ENCODE measurements at places on chromosomes 7 and 10.
A peak's percentile ranks its signal among the peaks of the same experiment; 100 is the strongest.

DNA sequence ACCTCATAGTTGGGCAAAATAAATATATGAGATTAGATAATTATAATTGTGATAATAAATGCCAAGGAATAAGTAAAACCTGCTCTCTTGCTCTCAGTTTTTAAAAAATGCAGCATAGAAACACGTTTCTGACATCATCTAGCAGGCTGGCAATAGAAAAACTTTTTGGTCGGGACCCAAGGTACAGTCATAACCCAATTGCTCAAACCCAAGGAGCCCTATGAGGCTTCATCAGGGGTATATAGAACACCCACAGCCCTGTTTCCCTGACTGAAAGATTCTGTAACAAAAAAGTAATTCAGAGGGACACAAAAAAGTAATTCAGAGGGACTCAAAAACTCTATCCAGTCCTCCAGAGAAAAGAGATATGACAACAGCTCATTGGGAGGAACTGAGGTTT lies 3.8 kb downstream of the PDE1C start:
- DNase-seq = no peak

DNA sequence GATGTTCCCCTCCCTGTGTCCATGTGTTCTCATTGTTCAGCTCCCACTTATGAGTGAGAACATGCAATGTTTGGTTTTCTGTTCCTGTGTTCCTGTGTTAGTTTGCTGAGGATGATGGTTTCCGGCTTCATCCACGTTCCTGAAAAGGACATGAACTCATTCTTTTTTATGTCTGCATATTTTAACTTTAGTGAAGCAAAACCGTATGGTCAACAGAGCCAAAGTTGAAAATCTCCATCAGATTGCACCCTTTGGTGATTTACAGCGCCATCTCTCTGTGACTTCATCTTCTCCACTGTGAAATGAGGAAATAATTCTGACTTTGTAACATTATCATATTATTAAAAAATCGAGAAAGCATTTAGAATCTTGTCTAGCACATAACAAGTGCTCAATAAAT lies 132.3 kb upstream of the PLXDC2 start:
- no peak for DNase-seq

DNA sequence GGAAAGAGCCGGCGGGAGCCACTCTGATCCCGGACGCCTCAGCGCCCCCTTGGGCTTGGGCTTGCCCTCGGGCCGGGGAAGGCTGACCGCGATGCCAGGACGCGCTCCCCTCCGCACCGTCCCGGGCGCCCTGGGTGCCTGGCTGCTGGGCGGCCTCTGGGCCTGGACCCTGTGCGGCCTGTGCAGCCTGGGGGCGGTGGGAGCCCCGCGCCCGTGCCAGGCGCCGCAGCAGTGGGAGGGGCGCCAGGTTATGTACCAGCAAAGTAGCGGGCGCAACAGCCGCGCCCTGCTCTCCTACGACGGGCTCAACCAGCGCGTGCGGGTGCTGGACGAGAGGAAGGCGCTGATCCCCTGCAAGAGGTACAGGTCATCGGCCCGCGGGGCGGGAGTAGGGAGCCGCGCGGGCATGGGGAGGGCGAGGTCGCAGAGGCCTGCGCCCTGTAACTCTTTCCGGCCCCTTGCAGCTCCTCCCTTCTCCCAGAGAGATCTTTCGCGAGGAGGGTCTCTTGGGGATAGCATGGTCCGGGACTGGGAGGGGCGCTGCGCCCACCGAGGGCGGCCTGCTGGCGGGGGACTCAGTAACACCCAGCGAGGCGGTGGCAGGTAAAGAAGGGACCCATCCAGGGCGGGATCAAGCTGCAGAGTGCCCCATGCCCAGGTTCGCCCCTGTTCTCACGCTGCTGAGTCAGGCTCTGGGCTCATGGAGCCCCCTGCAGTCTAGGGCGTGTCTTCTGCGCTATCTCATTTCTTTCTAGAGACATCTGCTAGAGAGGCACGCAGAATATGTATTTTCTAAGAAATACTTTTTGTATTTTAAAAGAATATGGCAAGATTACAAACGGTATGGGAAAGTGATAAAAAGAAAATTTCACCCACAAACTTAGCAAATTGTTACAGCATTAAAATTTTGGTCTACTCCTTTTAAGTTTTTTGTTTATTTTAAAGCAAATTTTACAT lies 687 bp downstream of the EPDR1 start:
- no peak for DNase-seq

- no peak for DNase-seq
Observed at GRCh38 chr7:48280100-48280499, 108.8 kb downstream of the ABCA13 start.

DNA sequence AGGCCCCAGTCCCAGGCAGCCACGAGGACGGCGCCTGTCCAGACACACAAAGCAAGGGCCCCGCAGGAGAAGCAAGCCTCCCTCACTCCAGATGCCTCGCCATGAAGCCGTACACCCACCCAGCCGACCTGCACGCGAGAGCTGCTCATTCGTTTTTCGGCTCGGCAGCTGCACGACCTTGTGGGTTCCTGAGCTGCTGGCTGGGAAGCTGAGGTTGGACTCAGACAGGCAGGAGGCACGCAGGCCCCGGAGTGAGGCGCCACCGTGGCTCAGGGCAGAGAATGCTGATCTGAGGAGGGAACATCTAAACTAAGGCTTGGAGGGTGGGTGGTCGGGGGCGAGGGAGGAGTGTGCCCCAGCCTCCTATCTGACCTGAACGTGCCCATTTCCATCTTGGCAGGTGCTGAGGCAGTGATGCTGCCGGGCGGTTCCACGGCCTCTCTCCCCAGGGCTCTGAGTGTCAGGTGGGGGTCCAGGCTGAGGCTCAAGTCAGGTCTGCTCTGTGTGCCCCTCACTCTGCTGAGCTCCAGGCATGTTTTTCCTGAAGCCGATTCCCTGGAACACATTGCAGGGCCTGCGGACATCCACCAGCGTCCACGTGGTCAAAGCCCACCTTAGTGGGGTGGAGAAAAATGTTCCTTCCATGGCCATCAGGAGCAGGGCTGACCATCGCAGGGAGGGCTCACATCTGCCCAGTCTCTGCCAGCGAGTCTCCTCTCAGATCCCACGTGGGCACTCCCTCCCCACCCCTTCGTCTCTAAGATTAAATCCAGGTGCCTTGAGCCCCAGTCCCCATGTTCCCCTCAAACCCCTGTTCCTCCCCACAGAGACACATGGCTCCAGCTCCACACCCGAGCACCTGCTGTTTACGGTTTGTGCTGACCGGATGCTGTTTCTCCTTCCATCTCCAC lies 28.1 kb upstream of the FAM20C start:
- DNase-seq = no peak

DNA sequence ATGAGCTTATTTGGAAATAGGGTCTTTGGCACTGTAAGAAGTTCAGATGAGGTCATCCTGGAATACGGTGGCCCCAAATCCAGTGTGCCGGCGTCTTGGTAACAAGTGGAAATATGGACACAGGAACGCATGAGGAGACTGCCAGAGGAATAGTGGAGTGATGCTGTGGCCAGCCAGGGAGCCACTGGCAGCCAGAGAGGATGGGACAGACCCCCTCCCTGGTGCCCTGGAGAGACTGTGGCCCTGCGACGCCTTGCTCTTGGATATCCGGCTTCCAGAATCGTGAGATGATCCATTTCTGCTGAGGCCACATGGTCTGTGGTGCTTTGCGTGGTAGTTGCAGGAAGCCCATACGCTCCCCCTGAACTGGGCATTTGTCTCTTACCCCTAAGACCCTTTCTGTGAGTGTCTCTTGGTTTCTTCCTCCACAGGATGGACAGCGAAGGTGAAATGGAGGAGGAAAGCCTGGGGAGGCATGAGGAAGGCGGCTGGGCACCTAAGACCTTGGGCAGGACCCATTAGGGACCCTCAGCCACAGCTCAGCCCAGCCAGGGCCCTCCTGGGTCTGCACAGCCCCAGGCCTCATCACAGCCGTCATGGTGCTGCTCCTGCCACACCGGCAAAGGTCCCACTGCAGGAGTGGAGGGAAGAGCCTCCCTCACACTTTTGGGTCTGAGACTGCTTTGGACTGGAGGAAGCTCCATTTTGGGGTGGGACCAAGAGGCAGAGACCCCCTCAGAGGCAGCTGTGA lies 53.6 kb downstream of the INSIG1 start:
- no peak for DNase-seq

GRCh38 chr7:121323515-121324302 lies 5.1 kb upstream of the WNT16 start:
- DNase-seq = no peak

- peak; percentile 25 for DNase-seq
Observed at GRCh38 chr10:71494980-71495381, 98.3 kb downstream of the CDH23 start.

DNA sequence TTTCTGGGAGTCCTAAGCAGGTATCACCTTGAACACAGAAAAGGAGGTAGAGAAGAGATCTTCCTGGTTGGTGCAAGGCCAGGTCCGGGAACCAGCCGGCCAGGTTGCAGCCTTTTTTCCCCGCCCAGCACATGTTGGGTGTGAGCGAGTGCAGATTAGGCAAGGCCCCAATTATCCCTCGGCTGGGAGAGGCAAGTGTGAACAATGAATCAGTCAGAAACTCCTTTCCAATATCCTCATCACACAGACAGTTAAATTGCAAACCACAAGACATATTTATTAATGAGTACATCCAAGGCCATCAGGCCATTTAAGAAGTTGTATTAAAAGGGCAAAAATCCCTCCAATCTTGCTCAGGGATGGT lies 115.0 kb upstream of the AFAP1L2 start:
- DNase-seq = no peak

DNA sequence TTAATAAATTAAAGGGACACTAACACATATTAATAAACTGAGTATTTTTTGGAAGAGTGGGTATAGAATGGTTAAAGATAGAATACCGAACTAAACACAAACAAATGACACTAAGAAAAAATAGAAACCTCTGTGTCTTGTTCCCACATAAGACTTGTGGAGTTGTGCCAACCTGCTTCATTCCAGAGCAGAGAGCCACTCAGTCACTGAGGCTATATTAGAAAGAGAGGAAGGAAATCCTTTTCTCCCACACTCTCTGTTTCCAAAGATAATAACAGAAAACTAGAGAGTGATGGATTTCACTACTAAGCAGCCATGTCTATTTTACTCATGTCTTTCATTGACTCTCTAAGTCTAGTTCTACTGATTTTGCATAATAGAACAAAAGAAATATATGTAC lies 26.0 kb downstream of the CTNNA3 start:
- DNase-seq = no peak

DNA sequence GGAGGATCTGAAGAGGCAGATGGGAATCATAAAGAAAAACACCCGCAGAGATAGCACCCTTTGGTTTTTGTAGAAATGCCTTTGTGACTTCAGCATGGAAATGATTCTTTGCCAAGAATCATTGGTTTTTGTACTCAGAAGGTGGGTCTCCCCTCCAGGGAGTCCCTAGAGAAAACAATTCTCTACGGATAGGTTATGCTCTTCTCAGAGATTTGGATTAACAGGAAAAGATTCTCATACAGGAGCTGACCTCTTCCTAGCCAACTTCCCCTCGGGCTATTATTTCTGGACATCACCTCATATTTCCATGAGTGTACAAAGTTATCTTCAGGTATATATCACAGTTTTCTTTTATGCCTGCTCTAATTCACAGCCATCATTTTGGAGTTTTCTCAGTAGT lies 274.2 kb upstream of the HABP2 start:
- no peak for DNase-seq

DNA sequence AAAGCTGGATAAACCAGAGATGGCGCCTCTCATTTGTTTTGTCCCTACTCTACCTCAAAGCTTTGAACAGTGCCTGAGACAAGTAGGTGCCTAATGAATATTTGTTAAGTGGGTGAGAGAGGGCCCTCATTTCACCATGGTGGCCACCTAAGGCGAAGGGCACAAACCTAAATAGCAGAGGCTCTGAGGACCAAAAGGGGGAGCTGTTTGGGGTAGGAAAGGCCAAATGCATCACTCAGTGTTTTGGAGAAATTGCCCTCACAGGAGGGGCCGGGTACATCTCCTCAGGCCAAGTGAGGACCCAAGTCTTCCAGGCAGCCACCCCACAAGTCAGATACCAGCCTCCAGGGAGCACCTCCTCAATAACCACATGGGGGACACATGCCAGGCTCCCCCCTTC lies 14.0 kb downstream of the IMPDH1 start:
- no peak for DNase-seq

DNA sequence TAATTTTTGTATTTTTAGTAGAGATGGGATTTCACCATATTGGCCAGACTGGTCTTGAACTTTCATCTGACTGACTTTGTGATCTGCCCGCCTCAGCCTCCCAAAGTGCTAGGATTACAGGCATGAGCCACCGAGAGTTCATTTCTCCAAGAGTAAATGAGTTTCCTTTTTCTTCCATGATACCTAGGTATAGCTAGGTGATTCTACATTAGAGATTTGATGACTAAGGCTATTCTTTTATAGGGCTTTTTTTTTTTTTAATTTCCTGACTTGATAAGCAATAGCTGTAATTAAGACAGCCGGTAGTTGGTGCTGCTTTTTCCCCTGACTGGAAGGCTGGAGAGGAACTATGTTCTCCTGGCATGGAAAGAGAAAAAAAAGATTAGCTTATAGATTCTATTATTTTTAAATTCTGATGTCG lies 3.3 kb downstream of the PTPN12 start:
- DNase-seq = no peak

- no peak for DNase-seq
Observed at GRCh38 chr7:139341776-139342226, 664 bp downstream of the FMC1 start.

GRCh38 chr7:54485044-54485443 lies 57.1 kb upstream of the VSTM2A start:
- DNase-seq = no peak

- DNase-seq = no peak
Observed at GRCh38 chr10:42475168-42476098, 162.9 kb downstream of the ZNF33B start.

DNA sequence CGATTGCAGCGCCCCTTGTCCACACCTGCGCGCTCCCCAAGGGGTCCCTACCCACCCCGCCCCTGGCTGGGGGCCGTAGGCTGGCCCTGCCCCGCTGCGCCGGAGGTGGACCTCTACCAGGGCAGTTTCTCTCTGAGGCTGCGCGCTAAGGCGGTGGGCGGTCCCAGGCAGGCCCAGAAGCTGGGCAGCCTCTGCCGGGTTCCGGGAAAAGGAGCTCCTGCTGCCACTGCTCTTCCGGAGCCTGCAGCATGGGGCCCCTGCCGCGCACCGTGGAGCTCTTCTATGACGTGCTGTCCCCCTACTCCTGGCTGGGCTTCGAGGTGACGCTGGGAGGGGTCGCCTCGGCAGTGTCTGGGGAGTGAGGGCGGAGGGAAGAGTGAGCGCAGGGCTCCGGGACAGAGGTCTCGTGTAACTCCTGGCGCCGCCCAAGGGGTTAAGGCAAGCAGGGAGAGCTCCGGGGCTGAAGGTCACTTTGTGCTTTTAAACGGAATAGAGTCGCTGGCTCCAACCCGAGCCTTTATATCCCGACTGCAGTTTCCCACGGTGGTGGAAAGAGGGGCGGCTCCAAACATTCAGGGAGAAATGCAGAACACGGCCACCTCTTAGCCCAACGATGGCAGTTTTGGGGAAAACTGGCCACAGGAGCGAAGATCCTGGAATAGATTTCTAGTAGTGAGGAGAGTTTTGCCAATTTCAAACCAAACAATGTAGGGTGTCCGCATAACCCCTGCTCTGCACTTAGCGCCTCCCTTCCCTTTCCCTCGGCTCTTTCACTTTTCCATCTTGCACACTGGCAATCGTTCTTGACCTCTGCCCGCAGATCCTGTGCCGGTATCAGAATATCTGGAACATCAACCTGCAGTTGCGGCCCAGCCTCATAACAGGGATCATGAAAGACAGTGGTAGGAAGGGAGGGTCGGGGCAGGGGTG lies at the start of gene GSTK1:
TSS of gene GSTK1 (plus strand) at position 176 of the 930 bp plus-strand sequence. CDS start at position 249, 73 bp downstream.
- DNase-seq = peak; percentile 91

- no peak for DNase-seq
Observed at GRCh38 chr10:102090772-102091171, 25.6 kb downstream of the HPS6 start.
